ENCODE measurements at places on chromosomes 2 and 18.

- peak; percentile 92 for DNase-seq
Measured at GRCh38 chr2:237207646-237208045, 122.0 kb downstream of the COPS8 start.

DNA sequence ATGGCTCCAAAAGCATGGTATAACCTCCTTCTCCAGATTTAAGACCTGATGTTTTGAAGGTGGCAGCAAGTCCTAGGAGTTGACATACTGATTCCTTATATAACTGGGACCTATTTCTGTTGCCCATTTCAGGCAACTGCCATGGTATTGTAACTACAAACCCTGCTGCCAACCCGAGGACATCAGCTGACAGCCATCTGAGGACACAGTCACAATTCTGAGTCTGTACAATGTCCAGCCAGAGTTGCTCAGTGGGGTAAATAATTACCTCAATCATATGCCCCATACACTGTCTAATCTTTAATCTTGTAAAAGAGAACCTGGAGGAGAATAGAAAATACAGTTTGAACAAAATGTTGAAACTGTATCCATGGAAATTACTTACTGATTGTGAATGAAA lies 8.7 kb upstream of the GAREM2 start:
- no peak for DNase-seq

DNA sequence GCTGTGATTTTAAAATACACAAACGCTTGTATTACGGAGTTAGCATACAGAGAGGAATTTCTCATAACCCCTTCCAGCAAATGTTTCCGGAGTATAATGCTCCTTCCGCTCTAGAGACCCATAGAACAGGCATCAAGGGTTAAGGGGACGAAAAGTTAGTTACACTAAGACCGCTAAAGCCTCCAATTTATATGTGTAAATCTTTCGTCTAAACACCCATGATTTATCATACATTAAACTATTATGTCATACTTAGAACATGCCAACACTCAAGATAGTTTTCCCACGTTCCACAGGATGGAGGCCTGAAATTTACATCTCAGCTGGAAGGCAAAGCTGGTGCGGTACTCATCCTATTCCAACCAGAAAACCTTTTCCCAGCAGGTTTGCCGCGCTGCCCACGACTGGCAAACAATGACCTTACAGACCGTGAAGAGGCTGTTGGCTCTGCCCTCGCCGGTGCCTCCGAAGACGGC lies 650 bp downstream of the ORMDL1 start:
- no peak for DNase-seq

DNA sequence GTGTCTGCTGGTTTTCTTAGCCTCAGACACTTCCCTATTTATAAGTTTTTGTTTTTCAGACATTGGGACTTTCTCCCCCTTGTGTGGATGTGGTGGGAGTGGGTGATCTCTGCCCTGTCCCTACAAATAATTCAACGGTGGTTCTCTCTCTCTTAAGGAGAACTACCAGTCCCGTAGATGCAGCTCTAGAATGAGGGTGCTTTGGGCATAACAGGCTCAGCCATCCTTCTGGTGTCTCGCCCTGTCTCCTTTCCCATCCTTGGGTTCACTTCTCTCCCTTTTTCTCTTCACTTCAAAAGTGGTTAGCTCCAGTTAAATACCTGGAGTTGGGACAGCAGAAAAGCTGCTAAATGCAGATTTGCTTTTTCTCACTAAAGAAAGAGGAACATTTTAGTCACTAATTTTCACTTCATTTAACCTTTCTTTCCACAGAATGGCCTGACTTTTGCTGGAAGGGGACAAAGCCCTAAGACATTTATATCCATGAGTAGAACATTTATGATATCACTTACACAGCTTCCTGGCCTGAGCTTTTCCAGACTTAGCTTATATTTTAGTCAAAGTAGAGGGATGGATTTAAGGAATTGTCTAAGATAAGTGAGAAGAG lies 121.2 kb upstream of the CXCR4 start:
- DNase-seq: no peak

GRCh38 chr18:75269124-75269680 lies 58.6 kb downstream of the TSHZ1 start:
- DNase-seq: no peak

GRCh38 chr2:9326975-9327374 lies 96.4 kb downstream of the ITGB1BP1 start:
- DNase-seq: no peak

DNA sequence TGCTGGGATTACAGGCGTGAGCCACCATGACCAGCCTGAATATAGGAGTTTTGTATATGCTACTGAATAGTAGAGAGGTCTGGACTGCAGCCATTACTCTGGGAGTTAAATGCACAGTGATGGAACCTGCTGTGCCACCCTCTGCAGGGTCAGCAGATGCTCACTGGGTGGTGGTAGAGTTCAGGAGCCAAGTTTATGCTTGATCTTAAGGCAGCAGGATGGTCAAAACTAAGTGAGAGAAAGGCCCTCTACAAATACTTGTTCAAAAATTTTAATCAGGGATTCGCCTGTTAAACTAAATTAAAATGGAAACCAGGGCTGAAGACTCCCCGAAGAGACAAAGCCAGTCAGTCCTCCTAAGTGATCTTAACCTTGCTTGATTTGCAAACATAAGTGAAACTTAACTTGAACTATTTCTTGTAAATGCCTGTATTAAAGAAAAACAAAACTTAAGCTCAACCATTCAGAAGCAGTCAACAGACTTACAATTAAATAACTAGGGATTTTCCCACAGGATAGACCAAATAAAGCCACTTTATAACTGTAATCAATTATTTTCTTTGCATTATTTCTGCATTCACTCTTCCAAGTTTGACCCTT lies 4.2 kb upstream of the WDFY1 start:
- no peak for DNase-seq

DNA sequence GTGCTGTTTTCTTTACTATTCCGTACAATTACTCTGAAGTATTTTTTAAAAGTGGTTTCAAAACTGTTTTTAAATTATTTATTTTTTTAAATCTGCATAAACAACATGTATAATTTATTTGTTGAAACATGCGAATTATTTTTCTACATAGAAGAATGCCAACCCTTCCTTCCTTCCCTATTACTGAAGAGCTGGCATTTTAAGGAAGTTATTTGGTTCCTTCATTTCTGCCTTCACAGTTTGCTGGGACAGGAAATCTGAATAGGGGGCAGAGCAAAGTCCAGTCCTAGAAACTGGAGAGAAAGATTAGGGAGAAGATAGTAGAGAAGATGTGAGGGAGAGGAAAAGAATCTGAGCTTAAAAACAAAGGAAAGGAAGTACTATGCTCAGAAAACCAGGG lies 146.7 kb upstream of the ACVR2A start:
- no peak for DNase-seq

- DNase-seq: peak; percentile 5
Measured at GRCh38 chr2:80001701-80002101, 302.9 kb downstream of the LRRTM1 start.

- DNase-seq: no peak
Measured at GRCh38 chr2:111252436-111252835, 131.7 kb downstream of the BCL2L11 start.

GRCh38 chr2:28444956-28445355 lies 50.9 kb upstream of the PLB1 start:
- DNase-seq: no peak

DNA sequence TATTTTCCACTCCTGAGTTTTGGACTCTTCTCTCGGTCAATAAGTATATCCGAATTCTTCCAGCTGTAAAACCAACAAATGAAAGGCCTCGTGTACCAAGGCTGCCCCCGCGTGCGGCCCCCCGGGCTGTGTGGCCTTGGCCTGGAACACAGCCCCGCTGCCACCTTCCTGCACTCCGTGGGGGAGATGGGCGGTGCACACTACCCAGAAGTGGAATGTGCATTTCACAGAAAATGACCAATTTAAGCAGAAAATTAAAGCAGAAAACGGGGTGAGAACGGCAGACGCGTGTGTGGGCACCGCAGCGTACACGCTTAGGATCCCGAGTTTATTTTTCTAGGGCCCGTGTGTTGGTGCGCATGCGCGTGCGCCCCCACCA lies 34.4 kb upstream of the ZNF516 start:
- no peak for DNase-seq

DNA sequence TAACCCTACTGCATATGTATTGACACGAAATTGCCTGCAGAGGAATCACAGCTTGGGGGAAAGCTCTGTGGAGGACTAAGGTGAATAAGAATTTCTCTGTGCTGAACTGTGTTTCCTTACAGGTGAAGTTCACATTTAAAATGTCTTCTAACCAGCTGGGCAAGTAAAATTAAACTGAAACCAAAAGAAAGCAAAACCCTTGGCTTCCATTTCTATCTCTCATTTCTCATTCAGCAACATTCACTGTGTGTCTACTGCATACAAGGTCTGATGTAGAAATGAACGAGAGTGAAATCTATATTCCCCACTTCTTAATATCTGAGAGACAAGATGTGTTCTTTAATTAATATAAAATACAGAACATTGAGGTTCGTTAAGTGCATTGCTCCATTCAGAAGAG lies 397.3 kb downstream of the SOX11 start:
- no peak for DNase-seq

DNA sequence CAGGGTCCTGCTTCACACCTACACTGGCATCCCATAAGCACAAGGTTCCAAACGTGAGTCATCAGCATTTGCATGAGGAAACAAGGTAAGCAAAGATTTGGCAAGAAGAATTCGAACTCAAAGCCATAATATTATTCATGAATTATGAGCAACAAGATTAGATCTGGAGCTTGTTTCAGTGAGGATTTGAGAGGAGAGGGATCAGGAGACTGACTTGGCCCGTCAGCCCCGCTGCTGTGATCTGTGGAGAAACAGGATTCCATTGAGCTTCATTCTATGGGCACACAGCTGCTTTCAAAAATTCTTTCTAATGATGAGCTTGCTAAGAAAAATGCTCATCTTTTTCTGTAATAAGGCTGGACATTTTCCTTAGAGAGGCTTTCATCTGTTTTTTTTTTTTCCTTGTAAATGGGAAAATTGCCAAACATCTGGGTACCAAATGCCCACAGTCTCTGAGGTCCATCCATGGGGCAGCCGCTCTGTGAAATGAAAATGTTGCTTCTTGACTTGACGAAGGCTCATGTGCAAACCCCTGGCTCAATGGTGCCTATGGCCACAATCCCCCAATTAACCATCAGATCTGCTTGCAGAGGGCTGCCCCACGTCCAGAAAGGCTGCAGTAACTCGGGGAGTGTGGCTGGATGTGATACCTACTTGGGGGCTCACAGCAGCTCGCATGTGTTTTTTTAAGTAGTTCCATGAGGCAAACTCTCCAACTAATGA lies 179.3 kb downstream of the TMEM18 start:
- DNase-seq: no peak

GRCh38 chr2:177402096-177402495 lies 9.5 kb downstream of the AGPS start:
- DNase-seq: no peak

DNA sequence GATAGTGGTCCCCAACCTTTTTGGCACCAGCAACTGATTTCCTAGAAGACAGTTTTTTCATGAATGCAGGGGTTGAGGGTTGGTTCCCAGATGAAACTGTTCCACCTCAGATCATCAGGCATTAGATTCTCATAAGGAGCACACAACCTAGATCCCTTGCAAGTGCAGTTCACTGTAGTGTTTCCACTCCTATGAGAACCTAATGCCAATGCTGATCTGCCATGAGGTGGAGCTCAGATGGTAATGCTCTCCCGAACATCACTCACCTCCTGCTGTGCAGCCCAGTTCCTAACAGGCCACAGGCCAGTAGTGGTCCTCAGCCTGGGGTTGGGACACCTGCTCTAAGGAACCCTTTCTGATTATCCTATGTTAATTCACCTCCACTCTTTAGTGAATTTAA lies 133.5 kb downstream of the SOX11 start:
- no peak for DNase-seq

DNA sequence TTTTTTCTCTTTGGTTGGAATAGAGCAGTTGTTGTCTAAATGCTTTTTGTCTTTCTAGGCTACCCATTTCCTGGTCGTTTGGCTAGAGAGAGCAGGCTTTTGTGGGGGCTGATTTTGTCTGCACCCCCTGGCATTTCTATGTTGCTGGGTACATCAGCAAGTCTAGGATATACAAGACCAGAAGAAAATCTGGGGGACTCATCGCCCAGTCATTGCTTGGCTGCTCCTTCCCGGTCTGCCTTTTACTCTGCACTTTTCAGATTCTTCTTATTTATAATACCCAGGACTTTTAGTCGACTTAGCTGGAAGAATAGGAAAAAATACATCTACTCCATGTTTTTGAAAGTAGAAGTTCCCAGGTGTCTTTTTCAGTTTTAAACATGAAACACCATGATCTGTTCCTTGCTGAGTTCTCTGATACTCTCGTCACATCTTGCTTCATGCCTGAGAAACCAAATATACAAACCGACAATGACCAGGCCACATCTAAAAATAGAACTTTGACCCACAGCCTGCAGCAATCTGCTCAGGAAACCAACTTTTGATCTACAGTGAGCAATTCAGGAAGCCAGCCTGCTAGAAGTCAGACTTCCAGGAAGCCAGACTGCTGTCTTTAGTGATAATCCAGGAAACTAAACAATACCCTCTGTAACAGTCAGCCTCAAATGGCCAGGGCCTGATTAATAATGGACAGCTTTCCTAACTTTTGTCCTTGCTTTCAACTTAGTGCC lies 163.8 kb upstream of the MEX3C start:
- no peak for DNase-seq

Data from AG09309 (cell line).